ENCODE measurements at places on chromosomes 5 and 9.

DNA sequence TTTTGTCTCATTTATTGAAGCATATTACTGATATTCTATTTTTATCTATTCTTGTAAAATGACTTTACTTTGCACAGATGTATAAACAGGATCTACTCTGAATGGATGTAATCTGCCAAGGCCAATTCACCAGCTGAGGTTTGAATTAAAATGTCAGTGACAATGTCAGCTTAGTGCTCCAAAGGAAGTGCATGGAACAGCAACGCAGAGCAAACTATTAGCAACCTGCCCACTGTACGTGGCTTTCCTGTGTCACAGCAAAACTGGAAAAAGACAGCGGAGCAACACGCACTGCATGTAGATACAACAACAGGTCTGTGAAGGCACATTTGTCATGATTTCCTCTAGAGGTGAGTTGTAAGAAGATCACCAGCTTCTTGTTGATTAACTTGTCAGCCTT is 409.4 kb downstream of the MED10 start:
- DNase-seq, result no peak

DNA sequence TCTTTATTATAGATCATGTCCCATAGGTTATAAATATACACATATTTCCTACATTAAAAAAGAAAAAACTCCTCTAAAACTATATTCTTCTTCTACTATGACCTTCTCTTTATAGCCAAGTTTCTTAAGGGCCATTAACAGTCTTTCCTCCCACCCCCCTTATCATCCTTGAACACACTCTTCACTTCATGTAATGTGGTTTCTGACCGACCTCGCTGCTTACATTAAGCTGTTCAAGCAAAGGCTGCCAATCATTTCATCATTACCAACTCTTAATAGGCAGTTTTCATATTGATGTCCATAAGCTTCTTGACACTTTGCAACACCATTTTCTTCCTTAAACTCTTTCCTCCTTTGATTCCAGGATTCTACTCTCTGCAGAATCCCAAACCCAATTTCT is 283.0 kb upstream of the PCSK5 start:
- no peak for DNase-seq

- DNase-seq, result no peak
Observed at GRCh38 chr5:66442951-66443445, 153.2 kb upstream of the MAST4 start.

GRCh38 chr9:38274800-38275199 is 117.7 kb upstream of the ALDH1B1 start:
- no peak for DNase-seq

DNA sequence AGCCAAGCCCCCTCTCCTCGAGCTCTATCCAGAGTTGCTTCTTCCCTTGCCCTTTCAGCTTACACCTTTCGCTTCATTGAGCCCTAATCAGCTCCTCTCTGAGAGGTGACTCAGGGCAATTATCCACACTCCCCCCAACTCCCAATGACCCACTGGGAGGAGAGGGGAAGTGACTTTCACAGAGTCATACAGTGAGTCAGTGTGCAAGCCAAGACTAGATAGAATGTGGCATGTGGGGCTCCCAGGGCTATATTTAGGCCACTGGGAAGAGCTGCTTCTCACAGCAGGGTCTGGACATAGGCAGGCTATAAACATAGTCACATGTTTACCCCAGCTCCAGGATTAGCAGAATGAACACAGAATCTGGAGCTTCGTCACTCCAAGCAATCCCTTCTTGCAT is 57.4 kb downstream of the NRG2 start:
- DNase-seq, result no peak

- no peak for DNase-seq
Observed at GRCh38 chr9:72193478-72193881, 44.2 kb downstream of the GDA start.

DNA sequence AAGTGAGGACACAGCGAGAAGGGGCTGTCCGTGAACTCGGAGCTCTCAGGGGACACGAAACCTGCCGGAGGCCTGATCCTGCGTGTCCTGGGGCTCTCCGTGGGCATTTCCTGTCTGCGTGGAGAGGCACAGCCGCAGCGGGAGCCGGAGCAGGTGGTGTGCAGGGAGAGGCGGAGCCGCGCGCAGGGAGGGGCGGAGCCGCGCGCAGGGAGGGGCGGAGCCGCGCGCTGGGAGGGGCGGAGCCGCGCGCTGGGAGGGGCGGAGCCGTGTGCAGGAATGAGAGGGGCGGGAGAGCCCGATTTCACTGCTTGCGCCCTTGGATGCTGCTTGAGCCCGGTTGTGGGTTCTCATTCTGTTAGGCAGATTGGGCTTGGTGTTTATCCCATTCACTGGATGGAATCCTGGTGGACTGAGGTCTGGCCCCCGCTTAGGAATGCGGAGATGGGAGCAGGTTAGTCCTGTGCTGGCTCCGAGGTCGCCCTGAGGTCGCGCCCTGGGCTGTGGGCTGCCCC is 26.7 kb downstream of the NDUFS6 start:
- DNase-seq, result no peak

GRCh38 chr5:55671975-55672374 is 40.1 kb downstream of the SLC38A9 start:
- DNase-seq, result no peak

DNA sequence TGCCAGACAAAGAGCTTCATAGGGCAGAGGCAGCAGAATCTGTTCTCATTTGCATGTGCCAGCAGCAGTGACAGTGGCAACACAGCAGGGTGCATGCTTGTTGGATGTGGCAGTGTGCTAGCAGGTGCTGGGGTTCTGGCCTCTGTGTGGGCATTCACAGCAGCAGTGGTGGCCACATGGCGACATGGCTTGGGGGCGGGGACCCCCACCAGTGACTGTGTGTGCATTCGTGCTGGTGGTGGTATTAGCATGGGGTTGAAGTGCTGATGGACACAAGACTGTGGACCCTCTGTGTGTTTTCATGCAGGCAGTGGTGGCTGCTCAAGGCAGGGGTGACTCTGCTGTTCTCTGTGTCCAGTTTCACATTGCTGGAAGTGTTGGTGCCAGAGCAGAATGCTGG is 183.2 kb upstream of the PDE4D start:
- DNase-seq, result no peak

- DNase-seq, result no peak
Observed at GRCh38 chr9:93196096-93197055, 12.4 kb downstream of the WNK2 start.

- DNase-seq, result no peak
Observed at GRCh38 chr5:16104961-16105360, 74.6 kb downstream of the MARCHF11 start.

DNA sequence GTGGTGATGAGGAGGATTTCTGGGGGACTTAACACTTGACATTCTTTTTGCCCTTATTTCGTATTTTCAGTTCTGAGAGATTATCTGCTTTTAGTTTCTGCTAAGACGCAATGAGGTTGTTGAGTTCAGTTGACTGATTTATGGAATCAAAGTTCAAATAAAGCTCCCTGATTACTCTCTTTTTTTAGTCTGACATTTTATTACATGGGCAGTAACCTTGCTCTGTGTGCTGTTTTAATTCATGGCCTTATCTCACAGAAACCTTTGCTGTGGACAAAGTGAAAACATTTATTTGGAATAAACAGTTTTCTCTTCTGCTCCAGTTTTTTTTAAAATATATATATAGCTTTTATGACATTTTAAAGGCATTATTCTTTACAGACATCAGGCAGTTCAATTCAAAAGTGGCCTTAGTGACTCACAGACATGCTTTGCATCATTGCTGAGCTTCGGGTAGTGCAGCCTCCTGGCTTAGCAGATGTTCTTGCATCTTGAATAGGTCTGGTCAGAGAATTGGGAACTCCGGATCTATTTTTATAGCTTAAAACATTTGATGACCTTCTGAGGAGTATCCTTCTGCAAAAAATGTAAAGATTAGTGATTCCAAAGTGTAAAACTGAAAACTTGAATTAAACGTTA is 162.9 kb downstream of the FAM170A start:
- no peak for DNase-seq

GRCh38 chr9:34575241-34575640 is 14.3 kb downstream of the CNTFR start:
- DNase-seq, result no peak

- no peak for DNase-seq
Observed at GRCh38 chr9:38388283-38389223, 3.9 kb upstream of the ALDH1B1 start.

DNA sequence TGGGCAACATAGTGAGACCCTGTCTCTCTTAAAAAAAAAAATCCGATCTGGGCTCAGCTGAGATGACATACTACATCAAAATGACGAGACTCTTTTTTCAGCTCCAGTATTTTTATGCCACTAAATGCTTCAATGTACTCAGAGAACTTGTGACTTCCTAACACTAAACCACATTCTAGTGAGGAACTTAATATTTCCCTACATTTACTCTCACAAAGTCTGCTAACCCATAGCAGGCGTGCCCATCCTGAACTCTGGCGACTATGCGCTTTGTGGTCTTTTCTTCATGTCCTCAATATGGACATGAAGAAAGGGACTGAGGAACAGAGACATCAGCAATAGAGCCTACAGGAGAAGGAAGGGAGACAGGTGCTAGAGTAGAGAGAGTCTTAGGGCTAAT is 41.3 kb downstream of the ITK start:
- DNase-seq, result no peak

- no peak for DNase-seq
Observed at GRCh38 chr9:125513668-125514413, 193.2 kb downstream of the MAPKAP1 start.

GRCh38 chr5:116137544-116138378 is 52.9 kb downstream of the COMMD10 start:
- DNase-seq, result no peak

- DNase-seq, result no peak
Observed at GRCh38 chr9:95822583-95823431, 52.7 kb upstream of the ERCC6L2 start.

GRCh38 chr5:66653325-66653724 is 57.1 kb downstream of the MAST4 start:
- no peak for DNase-seq
